Peyer's patch (tissue), 4 donors: ENCODE measurements at places on chromosomes 5 and 9. TPM values are rescaled to one million over a fixed set of nuclear protein-coding genes. Genes with fewer than 3 reads are reported as not detected.

The SLC6A18 gene
- total RNA-seq: 0.53 TPM

The TNFAIP8 gene
- total RNA-seq: 11.4 TPM

The RNF183 gene
- 0.35 TPM for total RNA-seq

The OR13D1 gene
- not detected for total RNA-seq

The LRRC26 gene
- 45.7 TPM for total RNA-seq

The NUTM2F gene
- total RNA-seq: not detected

The TPPP gene
- 17.4 TPM for total RNA-seq

The ADAMTS13 gene
- total RNA-seq: 13.2 TPM

The PLEKHG4B gene
- total RNA-seq: 0.19 TPM

- H3K4me1 ChIP-seq: no peaks in the 10 kb centered on the region
- no peak for DNase-seq
- H3K36me3 ChIP-seq: no peaks in the 10 kb centered on the region
- H3K4me3 ChIP-seq: no peak overlapping the region
Observed at GRCh38 chr9:132003319-132003704, 76.4 kb downstream of the MED27 start.

GRCh38 chr5:116361171-116361967, 213.3 kb downstream of the SEMA6A start:
- H3K4me3 ChIP-seq: peak overlapping the region; percentile 9
- DNase-seq: peak; percentile 75
- no peaks in the 10 kb centered on the region for H3K27me3 ChIP-seq
- no peaks in the 10 kb centered on the region for H3K36me3 ChIP-seq
- no peaks in the 10 kb centered on the region for H3K4me1 ChIP-seq

DNA sequence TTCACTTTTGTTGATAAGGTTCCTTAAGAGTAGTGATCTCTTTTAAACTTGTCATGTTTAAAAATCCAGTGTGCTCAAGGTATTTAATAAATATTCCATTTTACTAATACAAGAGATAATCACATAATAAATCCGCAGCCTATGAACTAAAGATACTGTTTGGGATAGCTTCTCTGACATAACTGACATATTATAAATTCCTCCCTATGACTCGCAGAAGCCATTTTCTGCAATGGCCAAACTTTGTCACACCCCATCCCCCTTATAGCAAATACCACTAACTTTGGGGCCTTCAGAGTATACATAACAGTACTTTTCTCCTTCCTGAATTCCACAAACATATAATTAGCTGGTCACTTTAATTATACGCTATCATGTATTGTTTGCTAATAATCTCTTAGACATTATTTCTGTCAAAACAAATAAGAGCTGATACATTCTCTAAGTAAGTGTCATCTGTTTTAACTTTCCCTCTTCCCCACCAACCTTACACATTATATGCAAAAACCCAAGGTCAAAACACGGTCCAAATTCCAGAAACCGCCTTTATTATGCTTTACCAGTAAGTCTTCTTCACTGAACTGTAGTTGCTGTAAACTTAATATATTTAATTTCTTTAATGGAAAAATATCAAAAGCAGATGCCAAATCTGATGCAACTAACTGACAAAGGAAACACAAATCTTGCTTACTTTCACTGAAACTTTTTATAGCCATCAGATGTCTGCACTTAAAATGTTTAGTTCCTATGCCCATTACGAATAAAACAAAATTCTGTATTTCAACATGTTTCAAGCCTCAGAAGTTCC, 971 bp downstream of the TMEM267 start:
- H3K4me1 ChIP-seq: peaks cover 19% of the 10 kb centered on the region
- peak overlapping the region; percentile 95 for H3K27ac ChIP-seq
- H3K4me3 ChIP-seq: peak overlapping the region; percentile 86
- no peak for DNase-seq

GRCh38 chr9:122207096-122207495, 21.7 kb downstream of the LHX6 start:
- DNase-seq: no peak
- no peak overlapping the region for H3K27ac ChIP-seq
- no peaks in the 10 kb centered on the region for H3K27me3 ChIP-seq
- no peak overlapping the region for H3K4me3 ChIP-seq
- H3K36me3 ChIP-seq: no peaks in the 10 kb centered on the region

DNA sequence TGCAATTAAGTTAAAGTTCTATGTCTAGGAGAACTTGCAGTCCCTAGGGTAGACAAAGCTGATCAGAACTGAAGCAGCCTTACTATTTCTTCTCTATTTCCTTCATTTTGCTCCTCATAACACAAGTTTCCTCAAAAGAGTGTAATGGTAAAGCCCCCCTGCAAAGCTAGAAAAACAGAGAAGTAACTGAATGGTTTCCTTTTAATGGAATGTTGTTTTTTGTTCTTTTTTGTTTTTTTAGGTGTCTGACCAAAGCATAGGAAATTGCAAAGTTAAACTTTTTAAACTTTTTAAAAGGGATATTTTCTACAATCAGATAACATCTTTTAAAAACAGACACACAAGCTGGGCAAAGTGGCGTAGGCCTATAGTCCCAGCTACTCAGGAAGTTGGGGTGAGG, 145.7 kb downstream of the TLE1 start:
- no peaks in the 10 kb centered on the region for H3K4me1 ChIP-seq
- no peaks in the 10 kb centered on the region for H3K36me3 ChIP-seq
- no peak overlapping the region for H3K4me3 ChIP-seq
- no peak for DNase-seq

DNA sequence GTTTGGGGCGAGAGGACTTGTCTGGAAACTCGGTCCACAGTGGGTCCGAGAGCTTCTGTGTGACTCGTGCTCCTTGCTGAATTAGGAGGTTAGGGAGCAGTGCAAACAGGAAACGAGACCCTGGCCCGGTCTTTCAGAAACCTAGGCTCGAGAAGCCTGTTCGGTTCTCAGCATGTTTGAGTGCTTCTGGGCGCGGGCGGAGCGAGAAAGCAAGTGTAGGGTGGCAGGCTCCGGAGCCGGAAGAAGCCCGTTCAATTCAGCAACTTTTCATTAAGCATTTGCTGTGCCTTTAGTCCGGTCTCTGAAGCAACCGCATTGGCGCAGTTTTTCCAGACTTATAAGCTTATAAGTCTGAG, 547 bp downstream of the CLTA start:
- peaks cover 4% of the 10 kb centered on the region for H3K36me3 ChIP-seq
- peaks cover 36% of the 10 kb centered on the region for H3K4me1 ChIP-seq
- DNase-seq: peak; percentile 37
- H3K4me3 ChIP-seq: peak overlapping the region; percentile 78
- H3K27ac ChIP-seq: peak overlapping the region; percentile 90
- H3K27me3 ChIP-seq: no peaks in the 10 kb centered on the region

- H3K27me3 ChIP-seq: no peaks in the 10 kb centered on the region
- no peak overlapping the region for H3K27ac ChIP-seq
- H3K4me1 ChIP-seq: no peaks in the 10 kb centered on the region
- H3K4me3 ChIP-seq: no peak overlapping the region
Observed at GRCh38 chr5:172370648-172371545, 83.4 kb downstream of the SH3PXD2B start.

GRCh38 chr5:132006331-132007120, 4.9 kb downstream of the ACSL6 start:
- H3K27ac ChIP-seq: no peak overlapping the region
- no peaks in the 10 kb centered on the region for H3K36me3 ChIP-seq
- no peak overlapping the region for H3K4me3 ChIP-seq

DNA sequence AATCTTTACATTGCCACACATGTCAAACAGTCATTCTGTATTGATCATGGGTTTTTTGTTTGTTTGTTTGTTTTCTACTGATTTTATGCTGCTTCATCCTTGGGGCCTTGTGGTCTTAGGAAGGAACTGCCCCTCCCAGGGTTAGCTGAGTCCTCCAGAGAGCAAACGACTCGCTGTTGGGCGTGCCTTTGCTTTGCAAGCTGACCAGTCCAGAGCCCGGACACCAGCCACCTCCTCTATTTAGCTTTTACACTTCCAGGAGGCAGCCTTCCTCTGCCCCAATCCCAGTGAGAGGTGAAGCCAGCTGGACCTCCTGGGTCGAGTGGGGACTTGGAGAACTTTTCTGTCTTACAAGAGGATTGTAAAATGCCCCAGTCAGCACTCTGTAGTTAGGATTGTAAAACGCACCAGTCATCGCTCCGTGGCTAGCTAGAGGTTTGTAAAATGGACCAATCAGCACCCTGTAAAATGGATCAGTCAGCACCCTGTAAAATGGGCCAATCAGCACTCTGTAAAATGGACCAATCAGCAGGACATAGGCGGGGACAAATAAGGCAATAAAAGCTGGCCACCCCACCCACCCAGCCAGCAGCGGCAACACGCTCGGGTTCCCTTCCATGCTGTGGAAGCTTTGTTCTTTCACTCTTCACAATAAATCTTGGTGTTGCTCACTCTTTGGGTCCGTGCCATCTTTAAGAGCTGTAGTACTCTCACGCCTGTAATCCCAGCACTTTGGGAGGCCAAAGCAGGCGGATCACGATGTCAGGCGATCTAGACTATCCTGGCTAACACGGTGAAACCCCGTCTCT, 154.4 kb downstream of the ERCC6L2 start:
- H3K27ac ChIP-seq: no peak overlapping the region
- H3K4me1 ChIP-seq: peaks cover 7% of the 10 kb centered on the region
- DNase-seq: no peak

GRCh38 chr5:65925601-65926275, 637 bp upstream of the ERBIN start:
- peak overlapping the region; percentile 99 for H3K4me3 ChIP-seq
- DNase-seq: peak; percentile 91
- H3K4me1 ChIP-seq: no peaks in the 10 kb centered on the region
